Suppressor macrophage treated with lipopolysaccharide for 4 hours (primary cell): ENCODE measurements at places on chromosomes 5 and 9.

GRCh38 chr9:84339962-84340361, 596 bp downstream of the SLC28A3 start:
- DNase-seq: no peak

- DNase-seq: no peak
These were observed 352.3 kb upstream of the CCNH start for GRCh38 chr5:87765009-87765408.

- DNase-seq: peak; percentile 81
These were observed 84.2 kb downstream of the FNBP1 start for GRCh38 chr9:129958796-129959195.

GRCh38 chr5:86371061-86371460, 246.7 kb upstream of the COX7C start:
- no peak for DNase-seq

- no peak for DNase-seq
These were observed 94.8 kb downstream of the LHFPL2 start for GRCh38 chr5:78553580-78554353.

- DNase-seq: peak; percentile 72
These were observed 76.2 kb upstream of the IL6ST start for GRCh38 chr5:56070851-56071465.

DNA sequence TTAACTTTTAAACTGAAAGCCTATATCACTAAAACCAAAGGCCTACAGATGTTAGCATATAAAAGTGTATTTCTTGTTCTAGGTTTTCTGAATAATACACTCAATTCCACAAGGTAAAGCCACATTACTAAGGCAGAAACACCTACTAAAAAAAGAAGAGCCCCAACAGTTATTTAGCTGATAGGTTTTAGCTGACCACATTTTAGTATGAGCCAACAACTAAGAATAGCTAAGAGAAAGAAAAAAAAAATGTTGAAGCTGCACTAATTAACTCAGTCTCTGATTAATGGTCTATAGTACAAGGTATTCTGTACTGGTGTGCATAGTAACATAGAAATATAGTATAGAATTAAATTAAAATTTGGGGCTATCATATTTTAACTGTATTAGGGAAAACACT, 23.5 kb downstream of the ZFR start:
- no peak for DNase-seq

- DNase-seq: peak; percentile 34
These were observed 55.3 kb upstream of the EXOC3 start for GRCh38 chr5:387491-388265.

DNA sequence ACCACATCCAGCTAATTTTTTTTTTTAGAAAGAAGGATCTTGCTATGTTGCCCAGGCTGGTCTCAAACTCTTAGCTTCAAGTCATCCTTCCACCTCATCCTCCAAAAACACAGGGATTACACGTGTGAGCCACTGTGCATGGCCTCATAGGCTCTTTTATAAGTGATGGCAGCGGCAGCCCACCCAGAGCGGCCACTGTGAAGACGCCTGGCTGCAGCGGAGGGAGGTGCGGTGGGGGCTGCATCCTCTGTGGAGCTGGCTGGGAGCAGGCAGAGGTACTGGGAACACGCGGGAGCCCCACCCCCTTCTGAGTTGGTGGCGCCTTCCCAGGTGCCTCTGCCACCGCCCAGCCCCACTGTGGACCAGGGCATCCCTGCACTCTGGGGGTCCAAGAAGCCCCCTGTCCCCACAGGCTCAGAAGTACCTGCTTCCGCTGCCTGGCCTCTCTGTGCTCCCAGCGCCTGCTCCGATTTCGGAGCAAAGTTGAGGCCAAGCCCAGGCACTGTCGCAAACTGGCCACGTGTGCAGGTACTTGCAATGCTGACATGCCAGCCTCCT, 16.9 kb upstream of the ECPAS start:
- DNase-seq: no peak

DNA sequence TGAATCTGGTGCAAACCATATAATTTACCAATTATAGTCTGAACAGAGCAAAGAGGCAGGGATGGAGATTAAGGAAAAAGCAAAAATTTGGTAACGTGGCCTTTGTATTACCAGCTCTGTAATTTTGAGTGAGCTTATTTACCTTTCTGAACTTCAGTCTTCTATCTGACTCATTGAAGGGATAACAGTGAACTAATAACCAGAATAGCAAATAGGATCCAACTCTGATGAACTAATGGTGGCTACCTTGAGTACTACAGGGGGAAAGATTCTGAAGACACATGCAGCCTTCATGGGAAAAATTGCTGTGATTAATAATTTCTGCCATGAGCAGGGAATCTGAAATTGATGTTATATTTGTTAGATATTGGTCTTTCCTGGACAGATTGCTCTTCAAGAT, 23.0 kb upstream of the LARP1 start:
- no peak for DNase-seq

GRCh38 chr5:53464722-53465121, 15.7 kb upstream of the FST start:
- no peak for DNase-seq

GRCh38 chr9:26656003-26656870, 236.4 kb downstream of the CAAP1 start:
- no peak for DNase-seq

- no peak for DNase-seq
These were observed 29.3 kb downstream of the CDHR2 start for GRCh38 chr5:176578391-176578808.

DNA sequence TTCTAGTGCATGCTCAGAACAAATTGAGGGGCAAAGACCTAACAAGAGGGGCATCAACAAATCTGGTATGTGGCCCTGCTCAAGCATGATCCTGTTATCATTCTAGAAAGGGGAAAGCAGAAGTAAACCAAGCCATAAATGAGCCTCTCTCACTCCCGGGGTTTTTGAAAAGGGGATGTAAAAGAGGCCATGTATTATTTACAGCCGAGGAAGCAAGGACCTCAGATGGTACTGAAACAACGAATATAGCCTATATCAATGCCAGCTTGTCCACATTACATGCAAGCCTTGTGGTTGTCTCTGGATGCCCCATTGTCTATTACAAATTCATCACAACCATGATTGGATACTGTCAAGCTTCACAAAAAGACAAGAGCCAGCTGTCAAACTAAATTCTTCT, 211.3 kb downstream of the DCP2 start:
- DNase-seq: peak; percentile 27

DNA sequence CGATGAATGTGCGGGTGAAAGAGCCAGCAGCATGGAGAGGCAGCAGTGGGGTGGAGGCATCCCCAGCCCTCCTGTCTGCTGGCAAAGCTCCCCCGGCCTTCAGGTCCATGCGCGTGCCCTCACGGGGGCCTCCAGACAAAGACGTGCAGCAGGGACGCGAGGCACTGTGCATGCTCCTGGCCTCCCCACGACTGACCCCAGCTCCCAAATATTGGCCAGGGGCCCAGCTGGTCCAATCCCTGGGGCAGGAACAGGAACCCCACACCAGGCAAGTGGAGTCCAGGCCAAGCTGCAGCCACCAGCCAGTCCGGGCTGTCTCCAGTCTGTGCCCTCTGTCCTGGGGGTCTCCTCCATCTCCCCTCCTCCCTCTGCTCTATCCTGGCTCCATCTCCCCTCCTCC, 33.5 kb upstream of the LRRC14B start:
- no peak for DNase-seq

DNA sequence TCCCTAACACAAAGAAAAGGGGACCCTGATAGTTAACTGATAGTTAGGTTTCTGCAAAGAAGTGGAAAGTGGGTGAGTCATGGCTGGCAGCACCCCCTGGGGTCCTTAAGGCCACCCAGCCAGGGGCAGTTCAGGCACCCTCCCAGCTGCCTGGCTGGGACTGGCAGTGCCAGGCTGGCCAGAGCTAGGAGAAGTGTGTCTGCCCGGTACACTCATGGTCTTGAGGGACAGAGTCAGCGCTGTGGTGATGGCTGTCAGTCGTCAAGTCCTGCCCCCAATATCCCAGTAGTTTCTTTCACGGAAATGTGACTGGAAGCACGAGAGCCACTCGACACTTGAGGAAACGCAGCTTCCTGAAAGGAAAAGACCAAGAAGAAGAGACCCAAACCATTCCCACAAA, 22.3 kb upstream of the CNOT6 start:
- DNase-seq: no peak

DNA sequence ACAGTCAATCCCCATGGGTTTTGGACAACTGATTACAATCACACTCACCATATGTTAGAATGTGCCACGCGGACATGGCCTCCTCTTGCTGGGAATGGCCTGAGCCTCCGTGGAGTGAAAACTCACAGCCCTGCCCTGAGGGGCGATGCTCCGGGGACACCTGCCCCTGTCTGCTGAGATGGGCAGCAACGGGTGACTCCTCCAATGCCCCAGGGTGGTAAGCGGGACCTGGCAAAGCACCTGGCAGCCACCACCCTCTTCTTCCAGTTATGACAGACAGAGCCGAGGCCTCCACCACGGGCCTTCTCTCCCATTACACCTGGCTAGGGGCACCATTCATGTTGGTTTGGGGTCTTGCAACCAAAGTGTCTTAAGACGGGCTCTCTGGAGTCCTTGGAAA, 94.9 kb upstream of the COL5A1 start:
- DNase-seq: no peak

GRCh38 chr9:134322781-134323241, 3.4 kb upstream of the RXRA start:
- DNase-seq: no peak

- no peak for DNase-seq
These were observed 104.0 kb downstream of the EBF1 start for GRCh38 chr5:158995694-158996173.

- no peak for DNase-seq
These were observed 203.5 kb upstream of the HAPLN1 start for GRCh38 chr5:83924171-83924570.

DNA sequence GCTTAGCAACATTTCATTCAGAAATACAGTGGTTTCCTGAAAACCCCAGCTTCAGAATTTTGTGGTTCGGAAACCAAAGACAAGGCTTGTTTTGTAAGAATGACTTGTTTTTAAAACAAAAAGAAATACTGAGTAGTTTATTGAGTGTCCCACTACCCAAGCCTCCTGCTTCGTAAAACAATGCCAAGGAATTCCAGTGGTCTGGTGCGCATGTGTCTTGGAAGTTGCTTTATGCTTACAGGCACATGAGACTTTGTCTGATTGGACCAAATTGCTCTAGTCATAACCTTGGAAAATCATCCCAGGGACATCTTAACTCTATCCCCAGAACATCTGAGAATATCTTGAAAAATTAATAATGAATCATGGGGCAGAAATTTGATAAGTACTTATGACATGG, 77.1 kb upstream of the FST start:
- DNase-seq: no peak
